ENCODE measurements at places on chromosomes 12 and 14.

DNA sequence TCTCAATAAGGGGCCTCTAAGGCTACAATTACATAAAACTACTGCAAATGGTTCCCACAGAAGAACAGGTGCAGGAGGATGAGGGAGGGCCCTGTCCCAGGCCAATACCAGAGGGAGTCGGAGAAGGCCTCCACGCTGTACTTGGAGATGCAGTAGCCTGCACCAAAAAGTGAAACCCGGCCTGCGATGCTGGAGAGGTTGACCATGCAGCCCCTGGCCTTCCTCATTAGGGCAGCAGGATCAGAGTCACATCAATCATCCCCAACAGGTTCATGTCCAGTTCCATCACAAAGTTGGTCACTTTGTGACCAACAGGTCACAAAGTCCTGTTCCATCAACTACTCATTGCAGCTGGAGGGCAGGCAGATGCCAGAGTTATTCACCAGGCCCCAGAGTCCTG, 23.0 kb downstream of the ZBTB39 start:
- no peak for DNase-seq

DNA sequence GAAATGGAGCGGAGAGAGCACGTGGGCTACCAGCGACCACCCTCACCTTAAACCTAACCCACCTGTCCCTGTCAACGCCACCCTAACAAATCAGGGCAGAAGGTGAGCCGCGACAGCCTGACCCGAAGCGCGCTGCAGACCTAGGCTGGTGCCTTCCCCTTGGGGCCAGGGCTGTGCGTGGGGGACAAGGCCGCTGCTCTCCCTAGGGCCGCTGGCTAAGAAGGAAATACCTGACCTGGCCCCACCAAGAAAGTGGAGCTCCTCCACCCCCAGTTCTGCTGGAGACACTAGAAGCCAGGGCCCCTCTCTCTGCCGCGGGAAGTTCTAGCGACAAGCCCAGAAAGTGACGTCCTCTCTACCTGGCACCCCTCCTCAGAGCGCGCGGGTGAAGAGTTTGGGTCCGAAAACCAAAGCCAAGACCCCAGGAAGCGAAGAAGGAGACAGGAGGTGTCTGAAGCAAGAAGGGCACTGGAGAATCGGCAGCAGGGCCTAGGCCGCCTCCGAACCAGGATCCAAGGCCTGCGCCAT, 7.5 kb downstream of the SIX1 start:
- DNase-seq = no peak

GRCh38 chr12:56157201-56158028, 744 bp upstream of the MYL6 start:
- peak; percentile 82 for DNase-seq

DNA sequence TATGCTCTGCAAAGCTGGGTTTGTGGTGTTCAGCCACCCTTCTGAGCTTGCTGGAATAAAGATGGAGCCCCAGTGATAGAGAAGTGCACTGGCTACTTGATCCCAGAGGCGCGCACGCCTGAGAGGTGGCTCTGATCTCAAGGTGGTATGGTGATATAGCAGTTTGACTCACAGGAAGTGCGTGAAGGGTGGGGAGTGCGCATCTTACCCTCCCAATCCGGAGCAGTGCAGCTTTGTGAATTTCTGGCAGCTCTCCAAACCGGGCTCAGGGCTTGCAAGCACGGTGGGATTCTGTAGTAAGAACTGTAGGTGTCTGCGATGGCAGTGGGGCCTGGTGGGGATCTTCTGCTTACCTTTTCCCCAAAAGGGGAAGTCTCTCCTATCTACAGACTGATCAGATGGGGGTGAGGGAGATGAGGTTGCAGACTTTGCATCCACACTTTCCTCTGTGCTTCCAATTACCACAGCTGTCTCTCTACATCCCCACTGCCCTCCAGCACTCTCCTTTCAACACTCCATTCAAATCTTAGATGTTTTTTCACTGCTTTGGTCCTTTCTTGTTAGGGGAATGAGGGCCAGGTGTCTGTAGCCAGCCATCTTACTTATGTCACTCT, 197.4 kb upstream of the SLC38A2 start:
- no peak for DNase-seq

GRCh38 chr12:122423258-122424165, 1.0 kb upstream of the CLIP1 start:
- DNase-seq = peak; percentile 38

GRCh38 chr12:19639781-19640415, 200.6 kb downstream of the AEBP2 start:
- DNase-seq = no peak

- DNase-seq = no peak
Measured at GRCh38 chr14:20435582-20436362, at the start of gene KLHL33. TSS of gene KLHL33 (minus strand) at chr14:20436166. CDS start at chr14:20435811, 355 bp downstream.

- no peak for DNase-seq
Measured at GRCh38 chr14:58797010-58797429, 159.3 kb downstream of the DACT1 start.

DNA sequence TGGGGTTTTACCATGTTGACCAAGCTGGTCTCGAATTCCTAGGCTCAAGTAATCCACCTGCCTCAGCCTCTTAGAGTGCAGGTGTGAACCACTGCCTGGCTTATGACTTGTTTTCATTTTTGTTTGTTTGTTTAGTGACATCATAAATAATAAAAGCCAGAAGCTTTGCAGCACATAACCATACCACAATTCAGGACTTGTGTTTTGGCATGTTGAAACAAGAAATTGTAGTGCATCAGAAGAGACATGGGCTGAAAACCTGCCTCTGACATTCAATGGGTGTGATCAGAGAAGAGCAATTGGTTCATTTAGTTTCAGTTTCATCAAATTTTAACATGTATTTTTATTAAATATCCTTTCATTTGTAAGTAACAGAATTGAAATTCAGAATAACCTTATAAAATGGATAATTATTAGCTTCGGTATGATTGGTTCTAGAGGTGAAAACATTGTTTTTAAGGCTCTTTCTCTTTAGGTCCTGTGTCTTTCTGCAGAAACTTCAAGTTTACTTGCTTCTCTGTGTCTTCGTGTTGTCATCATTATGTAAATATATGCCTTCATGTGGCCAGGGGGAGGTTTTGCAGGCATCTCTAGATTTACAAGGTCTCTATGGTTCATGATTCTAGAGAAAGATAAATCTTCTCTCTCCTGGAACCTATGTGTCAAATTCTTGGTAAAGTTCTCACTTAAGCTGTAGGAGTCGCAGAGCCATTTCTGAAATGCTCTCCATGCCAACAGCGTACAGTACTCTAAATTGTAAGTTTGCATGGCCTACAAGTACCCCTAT, 312.0 kb downstream of the KCNC2 start:
- no peak for DNase-seq

DNA sequence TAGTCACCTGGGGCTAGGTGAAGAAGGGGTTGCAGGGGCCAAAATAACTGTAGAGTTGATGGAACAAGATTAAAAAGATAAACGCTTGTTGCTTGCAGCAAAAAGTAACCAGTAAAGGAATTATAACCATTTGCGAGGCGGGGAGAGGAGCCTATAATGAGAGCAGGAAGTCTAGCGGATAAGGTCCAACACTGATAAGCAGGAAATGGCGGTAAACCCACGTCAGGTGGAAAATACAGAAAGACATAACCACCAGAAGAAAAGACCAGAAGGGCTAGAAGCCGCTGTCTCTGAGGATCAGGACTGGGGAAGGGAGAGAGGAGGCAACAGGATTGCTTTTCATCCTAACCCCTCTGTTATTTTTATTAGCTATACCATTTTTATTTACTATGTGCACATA, 303.3 kb downstream of the DPF3 start:
- DNase-seq = no peak

DNA sequence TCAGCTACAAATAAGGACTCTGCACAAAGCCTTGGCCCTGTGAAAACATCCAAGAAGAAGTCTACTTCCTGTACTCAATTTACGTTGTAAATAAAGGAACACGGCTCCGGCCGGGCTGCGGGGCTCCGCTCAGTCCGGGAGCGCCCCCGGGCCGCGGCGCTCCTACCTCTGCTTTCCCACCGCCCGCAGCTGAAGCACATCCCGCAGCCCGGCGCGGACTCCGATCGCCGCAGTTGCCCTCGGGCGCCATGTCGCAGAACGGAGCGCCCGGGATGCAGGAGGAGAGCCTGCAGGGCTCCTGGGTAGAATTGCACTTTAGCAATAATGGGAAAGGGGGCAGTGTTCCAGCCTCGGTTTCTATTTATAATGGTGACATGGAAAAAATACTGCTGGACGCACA, 502.3 kb upstream of the FOXG1 start:
- DNase-seq = no peak

DNA sequence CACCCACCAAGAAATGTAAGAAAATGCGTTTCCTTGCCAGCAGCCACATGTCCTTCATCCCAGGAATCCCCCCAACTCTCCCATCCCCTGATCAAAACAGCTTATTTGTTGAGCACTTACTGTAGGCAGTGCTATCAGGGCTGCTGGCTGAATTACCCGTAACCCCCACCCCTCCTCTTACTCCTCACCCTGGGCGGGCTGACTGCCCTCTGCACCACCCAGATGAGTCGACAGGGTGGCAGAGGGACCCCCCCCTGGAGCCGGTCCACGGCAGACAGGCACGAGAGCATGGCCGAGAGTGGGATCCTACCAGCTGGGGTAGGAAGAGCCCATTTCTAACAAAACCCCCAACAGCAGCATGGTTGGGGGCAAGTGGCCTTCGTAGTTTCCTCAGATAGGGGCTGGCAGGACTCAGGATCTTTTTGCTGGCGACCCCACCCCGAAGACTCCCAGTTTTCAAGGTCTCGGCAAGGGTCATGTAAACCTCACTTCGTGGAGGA, 1.1 kb upstream of the RHOF start:
- DNase-seq = no peak

DNA sequence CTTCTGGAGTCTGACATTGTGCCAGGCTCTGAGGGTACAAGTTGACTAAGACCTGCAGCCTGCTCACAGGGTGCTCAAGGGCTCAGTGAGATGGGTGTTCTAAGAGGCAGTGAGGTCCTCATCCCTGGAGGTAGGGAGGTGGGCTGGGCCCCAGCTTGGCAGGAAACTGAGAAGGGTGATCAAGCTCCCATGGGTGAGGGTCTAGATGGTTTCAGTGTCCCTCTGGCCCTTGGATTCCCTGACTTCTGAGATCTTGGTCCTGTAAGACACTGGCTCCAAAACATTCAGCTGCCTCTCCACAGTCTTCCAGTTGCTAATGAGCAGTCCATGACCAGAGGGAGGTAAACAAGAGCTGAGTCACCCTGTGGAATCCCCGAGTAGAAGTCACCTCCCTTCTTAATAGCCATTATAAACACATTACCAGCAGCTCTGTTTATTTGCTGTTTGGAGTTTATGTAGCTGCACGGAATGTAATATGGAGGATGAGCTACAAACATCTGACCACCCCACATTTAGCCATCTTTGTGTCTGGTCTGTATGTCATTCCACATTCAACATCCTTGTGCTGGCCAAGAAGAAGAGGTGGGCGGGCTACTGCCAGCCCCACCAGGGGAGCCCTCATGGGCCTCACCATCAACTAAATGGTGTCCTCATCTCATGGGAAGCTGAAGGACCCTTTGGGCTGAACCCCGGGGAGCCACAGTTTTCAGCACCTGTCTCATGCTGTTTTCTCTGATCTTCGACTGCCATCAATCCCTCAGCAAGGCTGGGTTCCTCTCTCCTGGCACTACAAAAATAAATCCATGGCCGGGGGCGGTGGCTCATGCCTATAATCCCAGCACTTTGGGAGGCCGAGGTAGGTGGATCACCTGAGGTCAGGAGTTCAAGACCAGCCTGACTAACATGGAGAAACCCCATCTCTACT, 37.2 kb upstream of the BDKRB2 start:
- DNase-seq = no peak

DNA sequence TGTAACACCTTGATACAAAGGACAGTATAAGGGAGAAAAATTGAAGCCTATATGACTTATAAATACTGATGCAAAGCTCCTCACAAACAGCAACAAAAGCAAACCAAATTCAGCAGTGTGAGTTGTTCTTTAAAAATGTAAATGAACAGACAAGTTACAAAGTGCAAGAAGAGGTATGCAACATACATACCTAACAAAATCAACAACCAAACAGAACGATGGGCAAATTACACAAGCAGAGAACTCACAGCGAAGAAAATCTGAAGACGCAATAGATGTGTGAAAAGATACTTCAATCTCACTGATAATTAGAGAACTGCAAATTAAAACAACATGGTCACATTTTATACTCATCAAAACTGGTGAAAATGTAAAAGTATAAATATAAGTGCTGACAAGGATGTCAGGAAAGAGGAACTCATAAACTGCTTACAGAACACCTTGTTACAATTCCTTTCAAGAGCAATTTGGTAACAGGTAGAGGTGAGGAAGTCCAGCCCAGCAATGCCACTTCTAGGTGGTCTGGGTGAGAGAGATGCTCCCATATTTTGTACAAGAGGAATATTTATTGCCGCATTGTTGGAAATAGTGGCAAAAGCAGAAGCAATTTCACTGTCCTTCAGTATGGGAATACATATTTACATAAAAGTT, 47.3 kb downstream of the CORO1C start:
- DNase-seq = no peak

DNA sequence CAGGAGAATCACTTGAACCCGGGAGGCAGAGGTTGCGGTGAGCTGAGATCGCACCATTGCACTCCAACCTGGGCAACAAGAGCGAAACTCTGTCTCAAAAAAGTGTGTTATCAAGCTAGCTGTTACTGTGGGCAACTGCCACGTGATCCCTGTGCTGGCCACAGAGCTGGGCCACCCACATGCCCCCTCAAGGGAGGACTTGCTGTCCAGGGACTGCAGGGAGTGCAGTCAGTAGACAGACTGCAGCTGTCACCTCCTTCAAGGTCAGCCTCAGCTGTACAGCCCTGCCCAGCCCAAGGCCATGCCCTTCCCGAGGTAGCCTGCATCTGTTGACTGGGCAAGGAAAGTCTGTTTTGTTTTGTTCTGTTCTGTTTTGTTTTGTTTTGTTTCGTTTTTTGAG, 46.6 kb upstream of the BICDL1 start:
- no peak for DNase-seq

DNA sequence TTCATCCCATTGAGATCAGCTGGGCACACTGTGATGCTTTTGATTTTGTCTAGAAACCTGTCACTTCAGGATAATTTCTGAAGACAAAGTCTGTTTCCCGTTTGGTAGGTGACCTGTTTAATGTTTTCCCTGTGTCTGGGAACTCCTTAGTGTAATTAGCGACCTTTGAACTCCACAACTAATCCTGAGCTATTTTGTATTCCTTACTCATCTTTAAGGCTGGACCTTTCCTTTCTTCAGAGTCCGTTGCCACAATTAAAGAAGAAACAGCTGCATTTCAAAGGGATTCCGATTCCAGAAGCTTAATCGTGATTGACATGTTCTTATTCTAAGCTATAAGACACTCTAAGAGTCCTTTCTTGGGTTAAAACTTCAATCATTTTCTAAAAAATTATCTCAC, 22.0 kb downstream of the AP5M1 start:
- DNase-seq = no peak

DNA sequence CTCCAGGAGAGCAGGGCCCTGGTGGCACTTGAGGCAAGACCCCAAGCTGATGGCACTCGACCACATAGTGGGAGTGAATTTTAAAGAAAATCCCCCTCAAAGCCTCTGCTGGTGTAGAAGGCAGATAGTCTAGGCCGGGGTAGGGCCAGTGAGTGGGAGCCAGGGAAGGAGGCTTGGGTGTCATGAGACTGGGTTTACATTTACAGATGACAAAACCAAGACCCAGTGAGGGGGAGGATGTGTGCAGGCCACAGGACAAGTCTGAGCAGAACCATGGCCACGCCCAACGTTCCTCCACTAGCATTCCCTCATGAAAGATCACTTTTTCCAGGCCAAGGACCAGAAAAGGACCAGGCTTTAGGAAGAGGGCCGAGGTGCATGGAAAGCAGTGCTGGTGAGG, 42.0 kb downstream of the EVL start:
- DNase-seq = no peak

GRCh38 chr14:22464422-22465142, 124.4 kb downstream of the DAD1 start:
- DNase-seq = no peak

GRCh38 chr12:97257726-97258125, 204.9 kb upstream of the RMST start:
- no peak for DNase-seq

Data from urothelium cell line (cell line).